Testis (tissue), 5 donors: ENCODE measurements at places on chromosomes 12 and 14. TPM values are rescaled to one million over a fixed set of nuclear protein-coding genes. Genes with fewer than 3 reads are reported as not detected.

GRCh38 chr12:66684222-66684621 lies 5.3 kb upstream of the GRIP1 start:
- H3K4me3 ChIP-seq, result no peak overlapping the region
- H3K27ac ChIP-seq, result no peak overlapping the region
- no peaks in the 10 kb centered on the region for H3K4me1 ChIP-seq
- no peaks in the 10 kb centered on the region for H3K36me3 ChIP-seq

DNA sequence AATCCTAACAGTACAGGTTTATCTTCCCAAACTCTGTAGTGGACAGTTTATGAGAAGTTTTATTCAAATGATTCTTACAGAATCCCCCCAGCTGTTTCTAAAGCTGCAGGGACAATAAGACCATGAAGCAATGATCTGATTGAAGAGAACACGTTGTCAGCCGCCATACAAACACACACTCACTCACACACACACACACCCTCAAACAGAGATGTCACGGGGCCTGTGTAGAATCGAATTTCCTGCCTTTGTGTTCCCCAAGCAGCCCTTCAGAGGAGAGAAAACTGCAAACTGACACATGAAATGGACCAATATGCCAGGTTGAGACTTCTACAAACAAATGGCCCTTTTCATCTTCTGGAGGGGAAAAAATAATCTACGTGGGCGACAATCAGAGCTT lies 80.5 kb upstream of the TBX3 start:
- no peak overlapping the region for H3K4me3 ChIP-seq
- DNase-seq, result no peak
- no peaks in the 10 kb centered on the region for H3K27me3 ChIP-seq
- H3K36me3 ChIP-seq, result no peaks in the 10 kb centered on the region
- H3K4me1 ChIP-seq, result no peaks in the 10 kb centered on the region
- no peak overlapping the region for H3K27ac ChIP-seq

SPIC gene
- polyA plus RNA-seq, result not detected

DNA sequence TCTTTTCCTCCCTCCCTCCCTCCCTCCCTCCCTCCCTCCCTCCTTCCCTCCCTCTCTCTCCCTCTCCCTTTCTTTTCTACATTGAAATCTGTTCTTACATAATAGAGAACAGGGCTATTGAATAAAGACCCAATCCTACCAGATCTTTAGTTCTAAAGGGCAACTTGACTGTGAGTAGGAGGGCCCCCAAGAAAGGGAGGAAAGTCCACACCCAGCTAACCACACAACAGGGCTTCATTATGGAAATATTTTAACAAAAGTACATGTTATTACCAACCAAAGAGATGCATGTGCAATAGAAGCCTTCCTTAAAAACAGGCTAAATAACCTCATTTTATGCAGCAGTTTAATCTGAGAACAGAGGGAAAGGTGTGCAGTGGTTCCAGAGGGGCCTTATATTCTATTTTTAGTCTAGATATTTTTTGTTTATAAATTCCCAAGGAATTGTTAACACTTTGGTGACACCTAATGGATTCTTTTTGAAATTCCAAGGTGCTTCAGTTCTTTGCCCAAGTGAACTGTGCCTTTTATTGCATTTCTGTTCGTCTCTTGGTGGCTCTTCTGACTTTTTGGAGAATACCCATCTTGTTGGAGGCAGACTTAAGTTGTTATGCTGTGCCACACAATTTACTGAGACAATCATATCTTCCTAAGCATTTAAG lies 63.0 kb downstream of the GNS start:
- H3K4me3 ChIP-seq, result no peak overlapping the region
- no peaks in the 10 kb centered on the region for H3K4me1 ChIP-seq
- H3K27me3 ChIP-seq, result no peaks in the 10 kb centered on the region
- no peaks in the 10 kb centered on the region for H3K36me3 ChIP-seq
- no peak overlapping the region for H3K27ac ChIP-seq

DNA sequence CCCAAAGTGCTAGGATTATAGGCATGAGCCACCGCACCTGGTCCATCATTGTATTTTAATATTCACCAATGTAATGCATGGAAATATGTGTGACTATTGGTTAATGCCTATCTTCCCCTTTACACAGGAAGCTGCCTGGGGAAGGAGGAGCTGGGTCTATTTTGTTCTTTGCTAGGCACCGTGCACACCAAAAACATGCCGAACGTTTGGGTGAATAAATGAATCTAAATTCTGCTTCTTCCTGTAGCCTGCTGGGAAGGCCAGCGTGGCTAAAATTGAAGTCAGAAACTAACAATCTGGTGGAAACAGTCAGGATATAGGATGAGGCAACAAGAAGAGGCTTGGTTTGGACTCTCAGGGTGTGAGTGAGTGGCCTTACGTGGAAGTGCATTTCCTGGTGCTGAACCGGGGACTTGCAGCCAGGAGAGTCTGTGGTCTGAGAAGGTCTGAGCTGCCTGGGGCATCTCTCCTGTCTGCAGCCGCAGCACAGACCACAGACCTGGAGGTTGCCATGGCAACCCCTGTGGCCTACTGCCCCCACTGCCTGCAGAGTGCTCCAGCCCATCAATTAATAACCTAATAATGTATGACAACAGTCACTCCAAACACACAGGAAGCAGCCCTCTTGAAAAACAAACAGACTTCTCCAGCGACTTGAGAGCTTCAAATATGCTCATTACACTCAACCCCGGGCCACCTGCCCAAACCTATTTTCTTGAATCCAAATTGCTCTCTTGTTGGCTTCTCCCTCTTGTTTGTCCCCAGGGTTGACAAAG lies 5.5 kb upstream of the GPR68 start:
- H3K27me3 ChIP-seq, result no peaks in the 10 kb centered on the region
- H3K27ac ChIP-seq, result no peak overlapping the region
- no peak for DNase-seq
- no peaks in the 10 kb centered on the region for H3K36me3 ChIP-seq
- no peak overlapping the region for H3K4me3 ChIP-seq

GRCh38 chr12:41092115-41092514 lies 96.0 kb upstream of the PDZRN4 start:
- no peak for DNase-seq
- H3K27ac ChIP-seq, result no peak overlapping the region
- no peak overlapping the region for H3K4me3 ChIP-seq
- H3K36me3 ChIP-seq, result no peaks in the 10 kb centered on the region
- H3K4me1 ChIP-seq, result no peaks in the 10 kb centered on the region

APOF gene
- polyA plus RNA-seq, result not detected

IL31 gene
- polyA plus RNA-seq, result 0.38 TPM

GRCh38 chr12:26704684-26705460 lies 128.1 kb downstream of the ITPR2 start:
- DNase-seq, result peak; percentile 21
- no peaks in the 10 kb centered on the region for H3K36me3 ChIP-seq

ERP27 gene
- polyA plus RNA-seq, result 0.34 TPM

DNA sequence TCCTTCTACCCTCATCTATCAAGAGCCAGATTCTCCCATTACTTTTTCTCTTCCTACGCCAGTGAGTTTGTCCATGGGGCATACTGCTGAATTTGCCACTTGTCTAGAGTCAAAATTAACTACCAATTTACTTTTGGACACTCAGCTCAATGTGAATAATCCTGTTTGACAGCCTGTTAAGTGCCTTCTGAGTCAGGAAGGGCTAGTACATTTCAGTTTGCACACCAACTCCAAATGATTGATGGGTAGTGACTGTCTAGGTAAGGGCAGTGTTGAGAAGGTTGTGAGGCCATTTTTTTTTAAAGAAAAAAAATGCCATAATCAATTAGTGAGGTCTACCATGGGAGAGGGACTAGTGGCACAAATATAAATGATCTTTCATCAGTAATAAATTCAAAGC lies 21.8 kb upstream of the TRIM9 start:
- no peak overlapping the region for H3K4me3 ChIP-seq
- no peaks in the 10 kb centered on the region for H3K4me1 ChIP-seq
- no peak for DNase-seq
- no peaks in the 10 kb centered on the region for H3K36me3 ChIP-seq
- no peaks in the 10 kb centered on the region for H3K27me3 ChIP-seq
- H3K27ac ChIP-seq, result no peak overlapping the region

DNA sequence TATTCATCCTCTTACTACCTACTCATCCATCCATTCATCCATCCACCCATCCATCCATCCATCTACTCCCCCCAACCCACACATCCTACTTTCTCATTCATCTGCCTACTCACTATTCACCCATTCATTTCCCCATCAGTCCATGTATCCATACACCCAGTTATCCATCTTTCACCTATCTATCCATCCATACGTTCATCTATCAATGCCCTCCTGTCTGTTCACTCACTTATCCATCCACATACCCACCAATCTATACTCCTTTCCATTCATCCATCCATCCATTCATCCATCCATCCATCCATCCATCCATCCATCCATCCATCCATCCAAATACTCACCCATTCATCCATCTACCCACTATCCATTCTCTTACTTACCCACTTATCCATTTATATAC lies 117.8 kb upstream of the LHX5 start:
- H3K4me3 ChIP-seq, result no peak overlapping the region
- H3K4me1 ChIP-seq, result no peaks in the 10 kb centered on the region
- no peaks in the 10 kb centered on the region for H3K36me3 ChIP-seq
- H3K27ac ChIP-seq, result no peak overlapping the region
- DNase-seq, result no peak

KRT77 gene
- polyA plus RNA-seq, result 0.33 TPM

GRCh38 chr12:65740506-65740872 lies 83.8 kb upstream of the HMGA2 start:
- no peaks in the 10 kb centered on the region for H3K36me3 ChIP-seq
- peaks cover 7% of the 10 kb centered on the region for H3K4me1 ChIP-seq
- no peak overlapping the region for H3K27ac ChIP-seq
- no peaks in the 10 kb centered on the region for H3K27me3 ChIP-seq

SLC7A7 gene
- polyA plus RNA-seq, result 77.1 TPM

PA2G4 gene
- 190 TPM for polyA plus RNA-seq

DNA sequence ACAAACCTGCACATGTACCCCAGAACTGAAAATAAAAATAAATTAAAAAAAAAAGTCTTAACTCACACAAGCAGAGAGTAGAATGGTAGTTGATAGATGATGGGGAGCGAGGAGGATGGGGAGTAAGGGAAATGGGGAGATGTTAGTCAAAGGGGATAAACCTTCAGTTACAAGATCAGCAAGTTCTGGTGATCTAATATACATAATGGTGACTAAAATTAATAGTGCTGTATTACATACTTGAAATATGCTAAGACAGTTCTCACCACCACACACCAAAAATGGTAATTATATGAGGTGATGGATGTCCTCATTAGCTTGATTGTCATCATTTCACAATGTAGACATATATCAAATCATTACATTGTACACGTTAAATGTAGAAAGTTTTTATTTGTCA lies 3.2 kb upstream of the C12orf42 start:
- no peak overlapping the region for H3K27ac ChIP-seq
- DNase-seq, result no peak
- no peaks in the 10 kb centered on the region for H3K36me3 ChIP-seq
- no peaks in the 10 kb centered on the region for H3K27me3 ChIP-seq

SPX gene
- 1.5 TPM for polyA plus RNA-seq

GRCh38 chr12:117120787-117121186 lies 21.6 kb upstream of the TESC start:
- no peaks in the 10 kb centered on the region for H3K36me3 ChIP-seq
- no peak for DNase-seq
- no peak overlapping the region for H3K4me3 ChIP-seq
- no peaks in the 10 kb centered on the region for H3K27me3 ChIP-seq

- DNase-seq, result no peak
- H3K4me3 ChIP-seq, result peak overlapping the region; percentile 87
- no peaks in the 10 kb centered on the region for H3K36me3 ChIP-seq
- peaks cover 15% of the 10 kb centered on the region for H3K4me1 ChIP-seq
- peak overlapping the region; percentile 96 for H3K27ac ChIP-seq
- no peaks in the 10 kb centered on the region for H3K27me3 ChIP-seq
These were observed 485 bp downstream of the SENP1 start for GRCh38 chr12:48105321-48105866.

- no peaks in the 10 kb centered on the region for H3K27me3 ChIP-seq
- H3K4me1 ChIP-seq, result no peaks in the 10 kb centered on the region
- DNase-seq, result no peak
- H3K27ac ChIP-seq, result no peak overlapping the region
- no peaks in the 10 kb centered on the region for H3K36me3 ChIP-seq
These were observed 1.2 kb downstream of the KRT86 start for GRCh38 chr12:52275686-52276085.

NOVA1 gene
- polyA plus RNA-seq, result 15.5 TPM

GRCh38 chr12:82981150-82981549 lies 294.4 kb downstream of the TMTC2 start:
- no peak overlapping the region for H3K4me3 ChIP-seq
- H3K27me3 ChIP-seq, result no peaks in the 10 kb centered on the region
- H3K27ac ChIP-seq, result no peak overlapping the region
- H3K4me1 ChIP-seq, result no peaks in the 10 kb centered on the region

GRCh38 chr14:95121911-95122620 lies 35.3 kb downstream of the DICER1 start:
- H3K4me3 ChIP-seq, result no peak overlapping the region
- H3K27me3 ChIP-seq, result no peaks in the 10 kb centered on the region
- no peaks in the 10 kb centered on the region for H3K4me1 ChIP-seq
- H3K27ac ChIP-seq, result no peak overlapping the region

KLHL28 gene
- polyA plus RNA-seq, result 9.7 TPM

GRCh38 chr12:48422060-48422459 lies 50.3 kb upstream of the ANP32D start:
- no peak for DNase-seq
- no peak overlapping the region for H3K4me3 ChIP-seq
- H3K4me1 ChIP-seq, result peaks cover 36% of the 10 kb centered on the region
- no peak overlapping the region for H3K27ac ChIP-seq
- H3K27me3 ChIP-seq, result no peaks in the 10 kb centered on the region

DNA sequence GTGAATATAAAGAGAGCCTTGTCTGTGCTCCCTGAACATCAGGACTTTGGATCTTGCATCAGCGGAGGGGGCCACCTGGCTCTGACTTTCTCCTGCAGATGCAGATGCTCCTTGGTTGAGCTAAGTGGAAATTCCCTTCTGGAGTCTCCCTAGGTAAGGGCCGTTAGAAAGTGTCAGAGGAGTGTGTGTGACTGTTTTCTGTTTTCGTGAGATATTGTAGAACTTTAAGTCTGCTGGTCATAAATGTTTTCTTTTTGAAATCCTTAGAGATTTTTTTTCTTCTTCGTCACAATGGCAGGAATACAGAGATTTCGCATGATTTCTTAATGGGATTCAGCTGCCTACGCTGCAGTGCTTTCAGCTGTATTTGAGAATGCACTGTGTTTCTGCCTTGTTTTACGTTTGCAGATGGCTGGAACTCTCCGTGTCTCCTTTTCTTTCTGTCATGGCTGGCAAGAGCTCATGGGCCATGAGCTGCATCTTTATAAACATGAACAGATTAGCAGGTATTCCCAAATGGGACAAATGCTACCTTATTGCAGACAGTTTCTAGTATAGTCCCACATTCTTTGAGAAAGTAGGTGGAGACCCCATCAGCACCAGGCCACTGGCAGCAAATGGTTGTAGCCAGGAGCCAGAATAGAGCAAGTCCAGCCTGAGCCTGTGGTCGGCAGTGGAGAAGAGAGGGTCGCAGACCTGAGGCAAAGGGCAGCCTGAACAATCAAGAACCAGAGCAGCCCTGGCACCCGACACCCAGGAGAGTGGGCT lies 76.2 kb upstream of the FRMD6 start:
- no peaks in the 10 kb centered on the region for H3K4me1 ChIP-seq
- H3K4me3 ChIP-seq, result no peak overlapping the region
- DNase-seq, result no peak

- no peaks in the 10 kb centered on the region for H3K36me3 ChIP-seq
- H3K4me1 ChIP-seq, result no peaks in the 10 kb centered on the region
- no peak overlapping the region for H3K4me3 ChIP-seq
- no peaks in the 10 kb centered on the region for H3K27me3 ChIP-seq
- no peak overlapping the region for H3K27ac ChIP-seq
- no peak for DNase-seq
These were observed 45.3 kb upstream of the PLBD1 start for GRCh38 chr12:14612898-14613445.
